ENCODE measurements at places on chromosomes 6 and 20.

DNA sequence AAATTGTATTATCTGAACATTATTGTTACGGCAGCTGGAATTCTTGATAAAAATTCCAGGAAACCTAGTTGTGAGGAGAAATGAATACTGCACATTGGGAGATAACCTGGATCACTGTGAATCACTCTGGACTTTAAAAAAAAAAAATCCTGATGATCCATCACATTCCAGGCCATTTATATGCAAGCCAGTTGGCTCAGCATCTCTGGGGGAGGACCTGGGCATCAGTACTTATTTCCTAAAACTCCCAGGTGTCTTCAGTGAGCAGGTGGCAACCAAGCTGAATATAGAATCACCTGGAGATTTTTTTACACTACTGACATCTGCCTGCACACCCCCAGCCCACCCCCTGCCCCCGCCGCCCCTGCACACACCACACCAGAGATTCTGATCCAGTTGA, 39.1 kb upstream of the SIRT5 start:
- no peak for DNase-seq

DNA sequence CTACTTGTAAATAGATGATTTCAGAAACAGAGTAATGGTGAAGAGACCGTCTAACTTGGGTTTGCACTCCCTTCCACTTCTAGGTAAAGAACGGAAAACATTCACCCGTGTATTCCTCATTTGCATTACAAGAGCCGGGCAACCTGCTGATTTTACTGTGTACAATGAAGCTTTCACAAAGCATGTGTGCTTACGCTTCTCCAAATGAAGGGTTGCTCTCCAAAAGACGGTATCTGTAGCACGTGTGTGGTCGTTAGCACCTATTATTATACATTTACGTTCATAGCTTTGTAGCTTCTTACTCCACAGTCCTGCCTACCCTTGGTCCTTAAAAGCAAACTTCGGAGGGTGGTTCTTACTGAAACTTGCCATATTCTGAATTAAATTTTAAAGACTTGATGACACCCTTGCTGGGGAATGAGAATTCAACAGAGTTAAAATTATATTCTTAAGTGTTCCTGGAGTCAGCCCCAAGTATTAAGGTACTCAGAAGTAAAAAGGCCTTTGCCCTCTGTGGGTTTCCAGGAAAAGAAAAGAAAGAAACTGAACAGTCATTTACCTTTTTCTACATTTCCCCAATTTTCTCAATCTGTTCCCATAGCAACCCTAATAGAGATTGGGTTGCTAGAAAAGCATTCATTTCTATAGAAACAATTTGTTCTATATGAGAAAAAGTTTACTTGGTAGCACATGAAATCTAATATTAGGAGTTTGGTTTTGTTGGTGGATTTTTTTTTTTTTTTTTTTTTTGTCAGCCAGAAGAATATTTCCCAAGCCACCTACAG, 61.9 kb upstream of the KCNG1 start:
- no peak for DNase-seq

- DNase-seq, result no peak
Observed at GRCh38 chr6:107600936-107601335, 111.0 kb downstream of the SOBP start.

- no peak for DNase-seq
Observed at GRCh38 chr6:17962436-17963031, 24.9 kb downstream of the KIF13A start.

DNA sequence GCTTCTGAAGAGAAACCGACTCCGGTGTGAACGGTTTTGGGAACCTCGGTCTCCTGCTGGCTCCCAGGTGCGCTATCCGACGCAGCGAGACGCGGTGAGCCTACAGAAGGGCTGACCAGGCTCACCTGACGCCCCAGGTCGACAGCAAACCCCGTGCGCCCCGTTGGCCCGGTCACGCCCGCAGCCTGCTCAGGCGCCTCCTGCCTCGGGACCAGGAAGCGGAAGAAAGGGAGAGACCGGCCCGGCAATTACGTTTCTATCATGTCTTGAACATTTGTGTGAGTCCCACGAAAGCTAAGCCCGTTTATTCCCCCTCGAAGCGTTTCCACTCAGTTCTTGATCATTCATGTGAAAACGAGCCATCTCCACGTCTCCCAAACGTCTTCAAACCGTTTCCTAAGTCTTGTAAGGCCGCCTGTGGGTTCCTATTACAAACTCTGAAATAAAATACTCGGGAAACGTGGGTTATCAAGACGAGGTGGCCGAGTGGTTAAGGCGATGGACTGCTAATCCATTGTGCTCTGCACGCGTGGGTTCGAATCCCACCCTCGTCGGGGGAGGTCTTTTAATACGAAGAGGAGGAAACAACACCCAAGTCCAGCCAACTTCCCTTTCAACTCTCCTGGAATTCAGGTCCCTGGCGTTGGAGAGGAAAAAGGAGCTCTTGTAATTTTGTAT, 150.5 kb upstream of the PRSS16 start:
- no peak for DNase-seq
